Activated CD4-positive, alpha-beta T cell treated with anti-CD3 and anti-CD28 coated beads, Interleukin-2, amount 50 U/mL, for 1 hour (primary cell): ENCODE measurements at places on chromosomes 7 and 10.
A peak's percentile ranks its signal among the peaks of the same experiment; 100 is the strongest.

- no peak for DNase-seq
Observed at GRCh38 chr10:5361966-5362365, 2.8 kb upstream of the UCN3 start.

DNA sequence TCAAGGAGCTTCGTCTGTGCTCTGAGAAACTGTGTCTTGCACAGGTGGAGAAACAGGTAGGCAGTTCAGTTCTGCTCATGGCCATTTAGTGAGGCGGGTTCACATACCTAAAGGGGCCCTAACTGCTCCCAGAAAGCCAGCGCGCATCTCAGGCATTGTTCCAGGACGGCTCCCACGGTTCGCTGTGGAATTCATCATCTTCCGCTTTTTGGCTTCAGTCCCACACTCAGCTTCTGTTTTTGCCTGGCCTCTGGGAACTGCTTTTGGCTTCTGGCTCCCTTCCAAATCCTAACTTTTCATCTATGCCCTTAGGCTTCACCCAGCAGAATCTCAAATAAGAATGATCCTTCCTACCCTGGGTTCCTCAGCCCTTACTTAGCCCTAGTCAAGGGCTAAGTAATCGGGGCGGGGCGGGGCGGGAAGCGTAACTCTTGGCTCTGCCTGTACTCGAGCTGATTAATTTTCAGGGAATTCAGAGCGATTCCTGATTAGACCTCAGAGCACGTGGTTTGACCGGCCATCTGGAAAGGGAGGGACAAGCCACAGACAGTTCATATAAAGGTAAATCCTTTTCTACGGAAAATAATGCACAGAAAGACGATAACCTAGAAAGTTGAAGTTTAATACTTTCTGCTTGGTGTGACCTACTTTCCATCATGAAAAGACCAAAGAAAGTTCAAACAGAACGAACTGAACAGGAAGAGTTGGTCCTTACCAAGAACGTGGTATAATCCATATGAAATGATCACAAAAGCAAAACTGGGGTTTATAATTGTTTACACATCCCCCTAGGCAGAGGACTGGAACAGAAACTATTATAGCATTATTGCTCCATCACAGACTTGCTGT lies 105.7 kb downstream of the ST8SIA6 start:
- DNase-seq = no peak

GRCh38 chr7:64687249-64687648 lies 21.3 kb downstream of the ZNF107 start:
- no peak for DNase-seq

- DNase-seq = no peak
Observed at GRCh38 chr10:102752934-102753664, 9.4 kb downstream of the WBP1L start.

- DNase-seq = no peak
Observed at GRCh38 chr10:85645053-85645452, 721.5 kb downstream of the GRID1 start.

DNA sequence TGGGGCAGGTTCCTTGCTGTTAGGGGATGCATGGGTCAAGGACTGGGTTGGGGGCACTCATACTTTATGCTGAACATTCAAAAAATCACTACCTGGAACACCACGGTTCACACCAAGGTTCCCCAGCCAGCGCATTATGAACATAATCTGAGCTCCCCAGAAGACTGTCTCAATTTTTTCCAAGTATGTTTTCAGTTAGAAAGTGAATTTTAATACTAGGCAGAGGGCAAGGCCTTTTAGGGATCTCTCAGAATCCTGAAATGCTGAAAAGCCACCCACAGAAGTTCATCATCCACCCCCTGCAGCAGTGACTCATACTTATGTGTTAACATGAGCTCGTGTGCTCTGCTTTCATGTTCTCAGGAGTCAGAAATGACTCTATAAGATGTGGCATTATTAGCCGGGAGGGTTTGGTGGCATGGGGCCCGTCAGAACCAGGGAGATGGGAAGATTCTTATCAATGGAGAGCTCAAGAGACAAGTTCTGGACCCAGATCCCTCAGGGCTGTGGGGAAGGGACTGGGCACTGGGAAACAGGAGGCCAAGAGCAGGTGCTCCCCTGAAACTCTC lies 185.2 kb upstream of the ITGB1 start:
- DNase-seq = peak; percentile 29

- DNase-seq = no peak
Observed at GRCh38 chr7:33854801-33855350, 50.5 kb upstream of the BMPER start.

DNA sequence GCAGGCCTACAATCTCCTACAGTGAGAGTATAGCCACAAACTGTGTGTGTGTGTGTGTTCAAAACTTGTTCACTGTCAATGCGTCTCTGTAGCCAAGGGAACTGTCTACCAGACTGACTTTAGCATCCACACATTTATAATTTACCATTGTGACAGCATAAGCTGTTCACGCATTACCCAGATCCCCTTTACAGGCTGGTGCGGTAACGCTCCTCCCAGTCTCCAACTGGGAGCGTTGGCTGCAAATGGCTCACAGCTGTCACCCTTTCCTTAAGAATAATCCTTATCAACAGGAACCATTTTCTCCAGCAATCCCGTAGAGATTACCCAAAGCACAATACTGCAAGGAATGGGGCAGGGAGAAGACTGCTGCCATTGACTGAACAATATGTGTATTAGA lies 199.5 kb downstream of the GPAM start:
- DNase-seq = no peak

DNA sequence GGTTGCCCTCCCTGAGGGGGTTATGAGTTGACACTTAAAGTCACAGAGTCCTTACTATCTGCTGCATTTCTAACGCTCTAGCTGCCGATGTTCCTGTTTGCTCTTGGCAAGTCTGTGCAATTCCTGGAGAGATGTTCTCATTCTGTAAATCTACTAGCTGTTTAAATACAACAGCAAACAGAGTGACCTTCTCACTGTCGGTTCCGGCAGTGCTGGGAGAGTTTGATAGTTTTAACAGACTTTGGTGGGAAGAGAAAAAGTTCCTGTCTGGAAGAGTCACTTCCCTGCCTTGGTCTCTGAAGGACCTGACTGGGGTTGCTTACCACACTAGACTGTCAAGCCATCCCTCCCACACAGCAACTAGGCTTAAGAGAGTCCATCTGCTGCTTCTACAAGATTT lies 63.3 kb upstream of the ELMO1 start:
- no peak for DNase-seq

DNA sequence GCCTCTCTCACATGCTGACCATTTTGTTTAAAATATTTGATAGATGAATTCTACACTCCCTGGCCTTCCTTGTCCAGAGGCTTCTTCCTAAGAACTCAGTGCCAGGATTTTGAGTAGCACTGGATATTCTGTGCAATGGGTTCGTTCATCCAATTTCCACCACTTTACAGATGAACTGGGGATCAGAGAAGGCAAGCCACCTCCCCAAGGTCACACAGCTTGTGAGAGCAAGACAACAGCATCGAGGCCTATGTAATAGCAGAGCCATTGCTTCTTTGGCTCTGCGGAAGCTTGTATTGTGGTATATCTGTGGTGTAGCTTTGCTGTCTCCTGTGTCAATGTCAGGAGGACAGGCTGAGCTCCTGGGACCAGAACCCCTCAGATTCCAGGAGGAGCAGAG lies 140.9 kb downstream of the PLPP4 start:
- DNase-seq = no peak

GRCh38 chr10:74922921-74923320 lies 96.5 kb downstream of the KAT6B start:
- no peak for DNase-seq

DNA sequence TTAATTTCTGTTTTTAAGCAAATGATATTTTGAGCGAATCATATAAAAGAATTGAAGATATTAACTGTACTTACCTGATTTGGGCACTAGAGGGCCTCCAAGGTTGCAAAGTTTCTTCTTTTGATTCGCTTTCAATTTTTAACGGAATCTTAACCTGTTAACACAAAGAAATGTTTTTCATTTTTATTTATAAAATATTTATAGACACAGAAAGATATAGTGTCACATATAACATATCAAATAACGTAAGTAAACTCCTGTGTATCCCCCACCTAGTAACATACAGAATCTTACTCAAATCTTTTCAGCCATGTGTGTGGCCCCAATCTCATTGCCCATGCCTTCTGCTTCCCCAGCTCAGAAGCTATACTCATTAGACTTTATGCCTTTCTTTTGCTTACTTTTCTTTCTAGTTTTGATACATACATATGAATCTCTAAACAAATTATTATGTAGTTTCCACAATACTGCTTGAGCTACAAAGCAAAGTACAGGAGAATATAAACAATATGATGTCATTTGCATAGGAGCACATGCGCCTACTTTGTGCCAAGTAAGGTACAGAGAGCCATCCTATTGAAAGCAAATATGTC lies 49.5 kb upstream of the ZPBP start:
- DNase-seq = no peak

DNA sequence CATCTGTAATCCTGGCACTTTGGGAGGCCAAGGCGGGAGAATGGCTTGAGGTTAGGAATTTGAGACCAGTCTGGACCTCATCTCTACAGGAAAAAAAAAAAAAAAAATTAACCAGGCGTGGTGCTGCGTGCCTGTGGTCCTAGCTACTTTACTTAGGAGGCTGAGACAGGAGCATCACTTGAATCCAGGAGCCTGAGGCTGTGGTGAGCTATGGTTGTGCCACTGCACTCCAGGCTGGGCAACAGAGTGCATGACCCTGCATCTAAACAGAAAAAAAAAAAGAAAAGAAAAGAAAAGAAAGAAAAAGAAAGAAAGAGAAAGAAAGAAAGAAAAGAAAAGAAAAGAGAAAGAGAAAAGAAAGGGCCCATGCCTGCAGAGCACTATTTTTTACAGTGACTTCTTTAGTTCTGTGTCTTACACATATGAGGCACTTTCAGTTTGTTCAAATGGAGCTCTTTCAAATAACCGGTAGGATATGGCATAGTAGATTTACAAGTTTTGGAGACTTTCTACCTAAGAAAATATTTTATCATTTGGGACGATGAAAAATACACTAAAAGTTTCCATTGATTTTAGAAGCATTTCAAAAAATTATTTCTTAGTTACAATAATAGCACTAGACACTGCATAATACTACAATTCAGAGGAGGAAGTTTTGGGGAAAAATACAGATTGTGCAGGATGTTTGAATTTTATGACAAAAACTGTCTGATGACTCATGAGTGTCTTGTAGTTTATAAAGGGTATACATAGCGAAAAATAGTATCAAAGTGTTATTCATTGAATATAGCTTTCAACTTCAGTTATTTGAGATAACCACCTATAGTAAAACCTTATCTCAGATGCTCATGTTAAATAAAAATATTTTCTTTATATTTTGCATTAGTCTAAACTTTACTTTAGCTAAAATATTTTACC lies 75.9 kb downstream of the MDFIC start:
- DNase-seq = no peak

GRCh38 chr10:13913897-13914296 lies 327.1 kb downstream of the PRPF18 start:
- DNase-seq = no peak

DNA sequence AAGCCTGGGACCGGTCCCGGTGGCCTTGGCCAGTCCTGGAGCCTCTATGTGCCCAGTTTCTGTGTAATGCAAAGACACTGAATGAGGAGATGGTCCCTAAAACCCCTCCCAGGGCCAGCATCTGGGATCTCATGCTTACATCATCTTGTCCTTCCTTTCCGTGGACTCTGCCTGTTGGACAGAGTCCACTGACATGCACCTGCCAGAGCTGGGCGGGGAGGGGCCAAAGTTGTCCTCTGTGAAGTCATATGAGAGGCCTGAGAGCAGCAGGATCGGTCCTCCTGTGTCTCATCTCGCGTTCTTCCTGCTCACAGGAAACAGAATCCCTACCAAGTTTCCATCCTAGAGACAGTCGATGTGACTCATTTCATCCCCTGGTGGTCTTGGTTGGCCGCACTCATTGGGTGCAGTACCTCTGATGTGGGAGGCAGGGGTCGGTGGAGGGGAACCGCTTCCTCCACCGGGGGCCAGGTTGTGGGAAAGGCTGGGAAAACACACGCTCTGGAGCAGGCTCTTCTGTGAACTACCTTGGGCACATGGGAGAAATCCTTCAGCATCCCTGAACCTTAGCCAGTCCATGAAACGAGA lies 389.6 kb upstream of the PODXL start:
- DNase-seq = no peak

DNA sequence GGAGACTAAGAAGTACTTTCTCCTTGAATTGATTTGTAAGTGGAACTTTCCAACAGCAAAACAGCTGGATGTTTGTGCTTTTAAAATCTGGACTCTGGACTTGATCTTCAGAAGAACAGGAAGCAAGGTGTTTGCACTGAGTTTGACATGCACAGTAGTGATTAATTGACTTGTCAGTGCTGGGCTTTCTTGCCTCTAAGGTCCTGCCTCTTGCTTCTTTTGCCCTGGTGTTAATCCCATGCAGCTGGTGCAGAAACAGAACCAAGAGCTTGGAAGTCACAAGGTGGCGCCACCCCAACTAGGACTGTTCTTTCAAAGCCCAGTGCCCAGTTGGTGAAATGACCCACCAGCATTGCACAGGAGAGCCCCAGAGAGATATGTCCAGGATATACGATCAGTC lies 66.8 kb upstream of the SEPHS1 start:
- DNase-seq = no peak

DNA sequence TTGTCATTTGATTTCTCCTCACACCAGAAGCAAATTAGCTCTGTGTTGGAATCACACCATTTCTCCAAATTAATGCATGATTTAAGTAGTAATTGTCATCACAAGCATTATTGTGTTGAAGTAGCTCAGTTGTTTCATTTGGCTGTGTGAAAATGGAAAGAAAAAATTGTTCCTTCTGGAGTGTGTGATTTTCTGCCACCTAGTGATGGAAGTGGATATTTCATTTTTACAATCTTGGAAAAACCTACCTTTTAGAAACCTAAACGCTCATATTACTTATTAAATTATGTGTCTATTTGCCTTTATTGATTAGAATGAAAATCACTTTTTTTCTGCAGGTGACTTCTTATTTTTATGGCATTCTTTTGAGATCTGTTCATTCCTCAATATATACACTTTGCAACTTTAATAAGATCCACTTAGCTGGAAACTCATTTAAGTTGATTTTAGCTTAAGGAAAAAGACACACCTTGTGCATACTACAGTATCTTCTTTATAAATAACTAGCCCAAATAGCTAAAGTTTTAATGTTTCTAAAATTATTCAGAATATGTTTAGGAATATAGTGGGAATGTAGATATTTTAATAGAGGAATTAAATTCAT lies 50.0 kb downstream of the SRI start:
- no peak for DNase-seq

GRCh38 chr7:28332046-28332445 lies 80.3 kb upstream of the CREB5 start:
- no peak for DNase-seq

- no peak for DNase-seq
Observed at GRCh38 chr7:15832996-15833395, 146.5 kb upstream of the MEOX2 start.

DNA sequence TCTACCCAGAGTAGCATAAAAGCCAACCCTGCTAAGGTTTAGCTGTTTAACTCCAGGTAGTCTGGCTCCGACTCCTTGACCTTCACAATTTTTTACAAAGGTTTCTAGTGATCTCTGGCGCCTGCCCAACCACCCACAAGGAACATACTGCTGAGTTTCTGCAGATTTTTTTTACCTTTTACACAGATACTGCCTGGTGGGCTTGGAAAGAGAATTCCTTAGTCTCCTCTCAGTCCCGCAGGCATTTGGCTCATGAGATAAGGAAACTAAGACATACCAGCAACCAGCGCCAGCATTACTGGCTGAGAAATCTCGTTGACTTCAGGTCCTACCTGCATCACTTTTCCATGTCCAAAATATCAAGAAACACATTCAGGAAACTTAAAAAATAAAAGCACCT lies 51.1 kb upstream of the LYZL1 start:
- no peak for DNase-seq

GRCh38 chr10:101902820-101903145 lies 59.2 kb upstream of the KCNIP2 start:
- no peak for DNase-seq

- DNase-seq = no peak
Observed at GRCh38 chr10:25808372-25808771, 125.7 kb upstream of the MYO3A start.
